ENCODE measurements at places on chromosomes 6 and 20. TPM values are rescaled to one million over a fixed set of nuclear protein-coding genes. Genes with fewer than 3 reads are reported as not detected.

The DOK5 gene
- 4.1 TPM for total RNA-seq

The PRRT1 gene
- 3.1 TPM for total RNA-seq

The FKBP1C gene
- total RNA-seq, result 1.5 TPM

DNA sequence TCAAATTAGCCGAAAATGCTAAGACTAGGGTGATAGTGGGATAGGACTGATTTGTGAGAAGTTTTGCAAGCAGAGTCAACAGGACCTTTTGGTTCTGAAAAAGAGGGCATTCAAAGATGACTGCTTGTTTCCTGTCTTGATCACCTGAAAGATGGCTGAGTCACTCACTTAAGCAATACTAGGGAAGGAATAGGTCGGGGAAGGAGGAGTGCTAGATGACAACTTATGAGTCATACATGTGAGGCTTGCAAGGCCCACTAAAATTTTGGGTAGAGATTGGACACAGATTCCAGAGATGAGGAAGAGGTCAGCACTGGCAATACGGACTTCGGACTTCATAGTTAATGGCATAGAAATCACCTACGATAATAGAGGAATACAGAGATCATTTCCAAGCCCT is 89.2 kb downstream of the FAM83B start:
- no peak for DNase-seq

DNA sequence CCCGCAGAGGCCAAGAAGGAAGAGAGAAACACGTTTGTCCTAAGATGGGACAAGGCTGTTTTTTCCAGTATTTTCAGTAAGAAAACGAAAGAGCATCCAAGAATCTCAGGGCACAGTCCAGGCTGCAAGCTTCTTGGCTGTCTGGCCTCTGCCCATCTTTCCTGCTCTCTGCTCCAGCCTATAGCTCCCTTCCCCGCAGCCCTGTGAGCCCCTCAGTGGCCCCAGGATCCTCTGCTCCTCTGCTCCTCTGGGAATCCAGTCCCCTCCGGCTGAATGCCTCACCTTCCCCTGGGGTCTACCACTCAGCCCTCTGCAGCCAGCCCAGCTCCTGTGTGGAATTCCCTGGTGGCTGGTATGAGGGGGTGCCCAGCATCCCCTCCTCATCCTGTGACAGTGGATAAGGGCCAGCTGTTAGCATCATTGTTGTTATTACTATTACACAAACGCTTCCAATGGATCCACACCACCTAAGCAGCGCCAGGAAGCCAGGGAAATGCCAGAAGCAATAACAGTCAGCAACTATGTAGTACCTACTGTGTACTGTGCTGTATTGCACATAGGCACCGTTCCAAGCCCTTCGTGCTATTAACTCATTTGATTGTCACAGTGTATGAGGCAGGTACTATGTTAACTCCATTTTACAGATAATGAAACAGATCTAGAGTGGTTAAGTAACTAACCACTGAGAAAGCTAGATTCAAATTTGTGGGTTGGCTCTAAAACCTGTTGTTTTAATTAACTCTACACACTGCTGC is 60.3 kb upstream of the PTPN1 start:
- DNase-seq, result no peak

- no peak for DNase-seq
Observed at GRCh38 chr20:24489193-24489592, 19.8 kb downstream of the SYNDIG1 start.

GRCh38 chr20:50232651-50233324 is 42.2 kb downstream of the CEBPB start:
- DNase-seq, result no peak

DNA sequence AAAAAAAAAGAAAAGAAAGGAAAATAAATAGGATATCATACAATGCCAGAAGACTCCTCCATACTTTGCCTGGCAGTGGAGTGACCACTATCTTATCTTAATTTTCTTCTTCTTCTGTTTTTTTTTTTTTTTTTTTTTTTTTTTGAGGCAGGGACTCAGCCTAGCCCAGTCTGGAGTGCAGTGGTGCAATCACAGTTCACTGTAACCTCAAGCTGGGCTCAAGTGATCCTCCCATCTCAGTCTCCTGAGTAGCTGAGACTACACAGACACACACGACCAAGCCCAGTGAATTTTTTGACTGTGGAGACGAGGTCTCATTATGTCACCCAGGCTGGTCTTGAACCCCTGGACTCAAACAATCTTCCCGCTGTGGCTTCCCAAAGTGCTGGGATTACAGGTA is 17.1 kb upstream of the MMP9 start:
- DNase-seq, result no peak

DNA sequence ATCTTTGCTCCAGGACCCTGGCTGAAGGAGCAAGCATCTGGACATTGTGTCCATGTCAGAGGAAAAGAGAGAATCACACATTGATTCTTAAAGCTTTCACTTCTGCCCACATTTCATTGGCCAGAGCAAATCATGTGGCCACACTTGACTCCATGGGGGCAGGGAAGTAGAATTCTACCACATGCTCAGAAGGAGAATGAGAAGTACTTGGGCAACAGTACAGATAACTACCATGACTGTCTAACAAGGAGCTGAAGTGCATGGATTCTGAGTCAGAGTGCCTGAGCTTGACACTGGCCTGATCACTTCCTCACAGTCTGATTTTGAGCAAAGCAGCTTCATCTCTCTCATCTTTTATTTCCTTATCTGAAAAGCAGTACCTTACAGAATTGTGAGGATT is 38.6 kb downstream of the GHRH start:
- DNase-seq, result no peak

Data from neural crest cell (in vitro differentiated cells).